Smooth muscle cell of the coronary artery (primary cell): ENCODE measurements at places on chromosomes 1 and 21. TPM values are rescaled to one million over a fixed set of nuclear protein-coding genes. Genes with fewer than 3 reads are reported as not detected.

Gene LEMD1
- not detected in 2 replicates for total RNA-seq

Gene CFAP141
- not detected in 2 replicates for total RNA-seq

Gene SON
- total RNA-seq, result 67.6 and 96.1 TPM in 2 replicates

Gene C1orf53
- total RNA-seq, result 3.6 and 3.9 TPM in 2 replicates

Gene PTCH2
- total RNA-seq, result 0.38 TPM in 1 of 2 replicates, not detected in the other

Gene ACTL8
- 0.47 TPM in 1 of 2 replicates, not detected in the other for total RNA-seq

Gene GBP7
- total RNA-seq, result not detected in 2 replicates

Gene UBL4B
- not detected in 2 replicates for total RNA-seq

Gene PPM1J
- total RNA-seq, result 0.82 and 1.2 TPM in 2 replicates

Gene CLDN19
- not detected in 2 replicates for total RNA-seq

Gene OR6N1
- not detected in 2 replicates for total RNA-seq

Gene ROR1
- 7.4 and 15.1 TPM in 2 replicates for total RNA-seq

Gene C1orf141
- not detected in 2 replicates for total RNA-seq

Gene ERI3
- total RNA-seq, result 26.7 and 56.3 TPM in 2 replicates

Gene NFIA
- total RNA-seq, result 4.6 and 7.0 TPM in 2 replicates

Gene SLC22A15
- total RNA-seq, result 3.0 and 6.9 TPM in 2 replicates

Gene TRNP1
- total RNA-seq, result 5.3 and 11.7 TPM in 2 replicates

Gene CRABP2
- total RNA-seq, result 5.0 and 87.6 TPM in 2 replicates

Gene SPRR4
- total RNA-seq, result not detected in 2 replicates

Gene BNIPL
- total RNA-seq, result 0.08 and 0.70 TPM in 2 replicates

Gene LCE1F
- total RNA-seq, result not detected in 2 replicates

Gene IL19
- total RNA-seq, result not detected in 2 replicates

Gene C1orf21
- 13.8 and 15.8 TPM in 2 replicates for total RNA-seq

Gene PLEKHA6
- 0.08 and 0.59 TPM in 2 replicates for total RNA-seq

Gene NCAM2
- total RNA-seq, result 0.45 and 11.3 TPM in 2 replicates

Gene KMO
- not detected in 2 replicates for total RNA-seq

Gene PADI4
- not detected in 2 replicates for total RNA-seq

Gene RNF223
- total RNA-seq, result not detected in 2 replicates

Gene CFHR2
- not detected in 2 replicates for total RNA-seq

Gene MYOM3
- total RNA-seq, result 0.23 TPM in 1 of 2 replicates, not detected in the other

Gene MAP3K21
- total RNA-seq, result 0.08 and 0.23 TPM in 2 replicates

Gene OR2L5
- not detected in 2 replicates for total RNA-seq

Gene VSIG8
- total RNA-seq, result 0.08 TPM in 1 of 2 replicates, not detected in the other

Gene CYP4Z1
- not detected in 2 replicates for total RNA-seq

Gene KRTAP10-12
- total RNA-seq, result not detected in 2 replicates

Gene TRIM67
- total RNA-seq, result 0.23 TPM in 1 of 2 replicates, not detected in the other

Gene IVL
- total RNA-seq, result not detected in 2 replicates

Gene S100A8
- not detected in 2 replicates for total RNA-seq

Gene ANKRD35
- 0.45 and 1.4 TPM in 2 replicates for total RNA-seq

Gene PCNX2
- 21.9 and 109 TPM in 2 replicates for total RNA-seq

Gene ADAMTSL4
- total RNA-seq, result 1.4 and 3.4 TPM in 2 replicates

Gene OR2T33
- total RNA-seq, result not detected in 2 replicates

Gene PRDM16
- 3.6 and 11.4 TPM in 2 replicates for total RNA-seq

Gene SERINC2
- 1.5 and 4.4 TPM in 2 replicates for total RNA-seq

Gene SPRR1A
- not detected in 2 replicates for total RNA-seq

Gene C1orf210
- total RNA-seq, result 0.35 TPM in 1 of 2 replicates, not detected in the other
